ENCODE measurements at places on chromosomes 13 and 19. TPM values are rescaled to one million over a fixed set of nuclear protein-coding genes. Genes with fewer than 3 reads are reported as not detected.

The MADCAM1 gene
- total RNA-seq, result not detected

DNA sequence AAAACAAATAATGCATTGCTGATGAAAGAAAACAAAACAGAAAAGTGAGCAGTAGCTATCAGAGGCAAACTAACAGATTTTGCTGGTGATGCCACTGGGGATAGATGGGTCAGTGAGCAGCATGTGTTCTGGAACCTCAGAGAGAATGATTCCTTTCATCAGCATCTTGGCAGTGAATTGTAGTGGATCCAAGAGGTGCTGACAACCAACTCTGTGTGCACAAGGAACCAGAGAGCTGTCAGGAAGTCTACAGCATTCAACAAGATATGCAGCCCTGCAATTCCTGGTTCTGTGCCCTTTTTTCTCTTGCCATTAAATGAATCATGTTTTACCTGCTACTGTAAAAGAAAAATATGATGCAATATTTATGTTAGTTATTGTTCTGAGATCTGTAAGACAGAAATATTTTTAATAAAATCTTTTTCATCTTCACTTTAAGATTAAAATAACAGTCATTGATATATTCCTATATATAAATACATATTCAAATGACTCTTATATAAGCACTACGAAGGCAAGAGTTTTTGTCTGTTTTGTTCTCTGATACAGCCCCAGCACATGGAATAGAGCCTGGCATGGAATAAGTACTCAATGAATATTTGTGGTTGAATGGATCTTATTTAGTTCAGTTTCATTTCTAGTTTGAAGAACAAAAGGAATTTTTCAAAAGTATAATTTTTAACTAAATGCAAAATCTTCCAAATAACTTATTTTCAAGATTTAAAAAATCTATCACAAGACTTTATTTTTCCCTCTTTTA, 80.8 kb downstream of the FREM2 start:
- DNase-seq, result no peak

GRCh38 chr13:22210134-22210930, 539.5 kb downstream of the FGF9 start:
- DNase-seq, result no peak

The FRY gene
- 21.1 TPM for total RNA-seq

DNA sequence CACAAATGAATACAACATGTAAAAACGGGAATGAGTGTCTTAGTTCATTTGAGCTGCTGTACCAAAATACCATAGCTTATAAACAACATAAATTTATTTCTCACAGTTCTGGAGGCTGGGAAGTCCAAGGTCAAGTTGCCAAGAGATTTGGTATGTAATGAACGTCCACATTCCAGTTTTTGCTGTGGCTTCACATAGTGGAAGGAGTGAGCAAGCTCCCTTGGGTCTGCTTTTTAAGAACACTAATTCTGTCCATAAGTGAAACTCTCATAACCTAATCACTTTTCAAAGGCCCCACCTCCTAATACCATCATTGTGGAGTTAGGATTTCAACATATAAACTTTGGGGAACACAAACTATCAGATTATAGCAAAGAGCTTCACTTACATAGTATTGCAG, 1189.6 kb downstream of the PCDH9 start:
- DNase-seq, result no peak

Data from omental fat pad (tissue), 4 donors.